Left cardiac atrium (tissue), 4 donors: ENCODE measurements at places on chromosomes 3 and 15. TPM values are rescaled to one million over a fixed set of nuclear protein-coding genes. Genes with fewer than 3 reads are reported as not detected.
A peak's percentile ranks its signal among the peaks of the same experiment; 100 is the strongest.

GRCh38 chr15:67110958-67111864 lies 45.8 kb downstream of the SMAD3 start:
- no peak for DNase-seq

GRCh38 chr3:36909666-36910065 lies 35.2 kb downstream of the TRANK1 start:
- no peak for DNase-seq

- no peak for DNase-seq
These were observed 4.8 kb upstream of the ATP2B2 start for GRCh38 chr3:10510086-10510742.

GRCh38 chr3:169699070-169699469 lies 35.6 kb upstream of the MECOM start:
- no peak for DNase-seq

- no peak for DNase-seq
These were observed 103.4 kb downstream of the TUSC7 start for GRCh38 chr3:116812949-116813348.

SEMA3G gene
- total RNA-seq, result 19.9 TPM

- no peak for DNase-seq
These were observed 24.7 kb downstream of the RASGRF1 start for GRCh38 chr15:79065706-79066376.

GRCh38 chr3:197404030-197404429 lies 105.6 kb upstream of the DLG1 start:
- DNase-seq, result no peak

NPHP3 gene
- 8.9 TPM for total RNA-seq

MYRIP gene
- 6.8 TPM for total RNA-seq

- no peak for DNase-seq
These were observed 101.2 kb upstream of the SMAD3 start for GRCh38 chr15:66964111-66964738.

ANKUB1 gene
- not detected for total RNA-seq

PXYLP1 gene
- 10.8 TPM for total RNA-seq

DNA sequence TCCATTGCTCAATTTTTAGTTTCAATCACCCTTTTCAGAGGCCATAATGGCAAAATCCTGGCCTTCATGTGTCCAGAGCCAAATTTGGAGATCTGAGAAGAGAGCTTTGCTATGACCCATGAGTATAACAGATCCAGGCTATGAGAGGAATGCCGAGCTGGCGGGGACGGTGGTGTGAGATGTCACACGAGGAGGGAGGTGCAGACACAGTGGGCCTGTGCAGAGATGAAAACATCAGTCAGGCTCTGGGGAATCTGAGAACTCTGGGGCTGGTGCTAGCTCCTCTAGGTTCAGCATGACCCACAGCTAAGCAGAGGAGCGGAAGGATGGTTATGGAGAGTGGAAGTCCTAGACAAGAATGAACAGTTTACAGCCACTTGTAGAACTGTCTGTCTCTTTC lies 398.3 kb upstream of the ATP10A start:
- DNase-seq, result peak; percentile 71

DNA sequence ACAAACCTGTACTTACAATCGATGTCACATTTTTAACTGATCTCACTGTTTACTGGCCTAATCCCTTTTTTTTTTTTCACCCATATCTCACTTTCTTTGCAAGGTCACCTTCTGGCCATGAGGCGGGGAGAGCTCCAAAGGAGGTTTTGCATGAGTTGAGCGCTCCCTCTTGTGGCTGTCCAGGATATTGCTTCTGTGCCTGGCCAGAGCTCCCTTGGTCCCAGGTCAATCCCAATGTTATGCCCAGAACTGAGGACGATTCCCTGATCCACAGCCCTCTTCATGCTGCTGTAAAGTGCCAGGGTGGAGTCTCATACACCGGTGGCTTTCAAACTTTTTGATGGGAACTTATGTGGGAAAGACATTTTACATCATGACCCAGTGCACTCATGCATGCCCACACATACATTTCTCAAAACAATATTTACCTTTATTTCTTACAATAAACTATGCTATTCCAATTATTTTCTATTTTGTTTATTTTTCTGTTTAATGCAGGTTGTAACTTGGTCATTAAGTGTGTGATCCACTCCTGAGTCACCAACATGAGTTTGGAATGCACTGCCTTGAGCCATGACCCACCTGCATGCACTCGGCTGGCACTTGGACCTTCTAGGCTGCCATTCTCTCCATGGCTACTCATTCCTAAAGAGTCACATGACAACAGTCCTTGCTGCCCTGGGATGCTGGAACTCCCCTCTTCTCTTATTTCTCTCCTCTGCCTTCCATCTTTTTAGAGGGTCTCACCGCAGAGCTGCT lies 9.6 kb upstream of the SST start:
- peak; percentile 81 for DNase-seq

- no peak for DNase-seq
These were observed 405.9 kb downstream of the ROBO1 start for GRCh38 chr3:79361748-79362378.

MGLL gene
- total RNA-seq, result 122 TPM

DNA sequence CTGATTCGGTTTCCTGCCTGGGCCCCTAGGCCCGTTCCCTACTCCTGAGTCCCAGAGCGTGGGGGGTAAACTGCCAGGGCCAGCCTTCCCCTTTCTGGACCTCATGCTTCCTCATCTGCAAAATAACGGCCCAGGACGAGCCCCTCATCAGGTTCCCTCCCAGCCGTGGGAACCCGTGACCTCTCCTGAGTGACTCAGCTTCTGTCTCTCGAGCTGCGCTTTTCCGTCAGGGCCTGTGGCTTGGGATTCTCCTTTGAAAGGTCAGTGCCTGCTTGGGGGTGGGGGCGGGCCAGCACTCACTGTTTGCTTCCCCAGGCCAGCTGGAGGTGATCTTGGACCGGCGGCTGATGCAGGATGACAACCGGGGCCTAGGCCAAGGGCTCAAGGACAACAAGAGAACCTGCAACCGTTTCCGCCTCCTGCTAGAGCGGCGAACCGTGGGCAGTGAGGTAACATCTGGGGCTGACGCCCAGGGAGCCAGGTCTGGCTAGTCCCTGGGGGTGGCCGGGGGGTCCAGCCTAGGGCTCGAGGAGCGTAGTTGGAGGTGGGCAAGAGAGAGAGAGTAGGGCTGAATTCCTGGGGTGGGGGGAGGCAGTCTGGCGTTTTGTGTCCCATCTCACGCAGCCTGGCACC lies 12.8 kb downstream of the MAN2A2 start:
- DNase-seq, result peak; percentile 60
